ENCODE measurements at places on chromosomes 7 and 10.
A peak's percentile ranks its signal among the peaks of the same experiment; 100 is the strongest.

DNA sequence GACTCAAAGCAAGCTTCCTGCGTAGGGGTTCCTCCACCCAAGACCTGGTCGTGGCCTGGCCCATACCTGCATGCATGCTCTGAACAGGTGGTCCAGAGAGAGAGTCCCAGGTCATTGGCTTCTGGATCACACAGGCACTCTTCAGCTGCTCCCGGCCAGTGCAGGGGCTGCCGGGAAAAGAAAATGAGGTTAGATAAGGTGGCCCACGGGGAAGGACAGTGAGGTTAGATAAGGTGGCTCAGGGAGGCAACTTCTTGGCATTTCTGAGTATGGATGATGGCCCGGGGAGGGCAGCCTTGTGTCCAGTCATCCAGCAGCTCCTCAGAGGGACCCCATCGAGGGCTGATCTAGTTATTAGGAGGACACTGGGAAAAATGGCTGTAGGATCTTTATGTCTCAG is 87.4 kb downstream of the FRMPD2 start:
- no peak for DNase-seq

DNA sequence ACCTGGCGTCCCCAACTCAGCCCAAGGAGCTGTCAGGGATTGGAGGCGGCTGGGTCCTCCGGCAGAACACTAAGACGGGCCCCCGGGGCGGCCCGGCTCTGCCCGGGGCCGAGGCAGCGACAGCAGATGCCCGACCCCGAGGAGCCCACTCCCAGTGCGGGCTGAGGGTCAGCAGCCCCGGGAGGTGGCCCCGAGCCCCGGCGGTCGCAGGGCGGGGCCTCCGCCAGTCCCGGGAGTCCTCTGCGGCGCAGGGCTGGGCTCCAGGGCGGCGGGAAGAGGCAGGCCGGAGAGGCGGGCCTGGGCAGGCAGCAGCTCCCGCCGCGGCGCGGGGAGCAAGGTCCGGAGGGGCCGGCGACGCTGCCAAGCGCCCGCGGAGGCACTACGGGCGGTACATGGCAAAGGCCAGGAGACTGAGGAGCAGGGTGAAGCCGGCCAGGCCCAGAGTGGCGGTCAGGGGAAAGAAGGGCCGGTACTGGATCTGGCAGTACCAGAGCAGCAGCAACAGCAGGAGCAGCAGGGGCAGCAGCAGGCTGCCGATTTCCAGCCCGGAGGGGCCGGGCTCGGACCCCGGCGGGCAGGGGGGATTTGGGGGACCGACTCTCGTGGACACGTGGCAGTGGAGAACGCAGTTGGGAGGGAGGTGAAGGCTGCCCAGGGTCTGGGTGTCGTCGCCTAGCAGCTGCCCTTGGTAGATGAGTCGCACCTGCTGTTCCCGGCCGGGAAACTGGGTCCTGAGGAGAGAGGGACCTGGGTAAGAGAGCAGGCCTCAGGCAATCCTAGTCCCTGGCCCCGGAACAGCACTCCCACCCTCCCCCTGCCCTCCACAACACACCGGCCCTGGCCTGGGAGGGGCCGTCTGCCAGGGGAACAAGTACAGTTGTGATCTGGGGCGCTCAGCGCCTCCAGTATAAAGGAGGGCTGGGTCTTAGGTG is 827 bp upstream of the FASTK start:
- no peak for DNase-seq

GRCh38 chr10:22437620-22438588 is 92.6 kb downstream of the SPAG6 start:
- peak; percentile 29 for DNase-seq

DNA sequence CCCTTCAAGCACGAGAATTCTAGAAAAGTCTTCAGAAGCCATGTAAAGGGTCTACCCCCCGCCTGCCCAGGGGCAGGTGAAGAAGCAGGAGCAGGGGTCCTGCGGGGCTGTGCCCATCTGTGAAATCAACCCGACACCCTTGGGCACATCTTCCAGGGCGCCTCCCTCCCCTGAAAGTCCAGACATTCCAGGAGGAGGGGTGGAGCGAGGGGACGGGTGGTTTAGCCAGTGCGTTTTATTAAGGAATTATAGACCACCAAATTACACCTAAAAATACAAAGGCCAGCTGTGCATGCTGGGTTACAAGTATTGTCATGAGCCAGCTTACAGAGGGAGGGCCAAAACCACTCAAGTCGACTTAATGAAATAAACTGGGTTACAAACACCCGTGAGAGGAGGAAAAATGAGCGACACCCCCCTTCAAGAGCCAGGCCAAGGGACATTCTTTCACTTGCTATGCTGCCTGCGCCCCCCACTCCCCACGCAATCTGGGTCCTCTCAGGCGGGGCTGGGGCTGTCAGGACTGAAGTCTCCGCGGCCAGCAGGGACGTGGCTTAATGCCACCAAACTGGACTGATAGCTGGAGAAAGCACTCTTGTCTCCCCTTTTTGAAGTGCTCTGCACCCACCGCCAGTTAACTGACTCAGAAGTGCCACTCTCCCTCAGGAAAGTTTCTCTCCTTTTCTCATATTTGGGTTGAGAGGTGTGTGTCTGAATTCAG is 360.3 kb downstream of the FRMD4A start:
- DNase-seq = no peak

- DNase-seq = no peak
Measured at GRCh38 chr7:130087364-130087763, 17.0 kb downstream of the KLHDC10 start.

DNA sequence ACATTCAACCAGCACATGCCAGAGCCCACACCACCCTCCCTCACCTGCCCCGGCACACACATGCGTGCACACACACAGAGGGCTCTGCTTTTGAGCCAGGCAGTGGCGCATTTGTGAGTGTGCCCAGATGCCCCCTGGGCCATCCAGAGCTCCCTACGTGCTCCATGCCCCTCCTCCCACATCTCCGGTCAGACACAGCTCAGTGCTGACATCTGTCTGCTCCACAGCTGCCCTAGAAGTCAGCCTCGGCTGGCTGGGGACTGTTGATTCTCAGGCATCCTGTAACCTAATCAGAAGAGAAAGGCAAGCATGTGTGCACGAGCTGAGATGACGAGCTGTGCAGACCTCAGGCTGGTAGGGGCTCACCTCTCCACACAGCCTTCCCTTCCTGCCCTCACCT is 135.1 kb downstream of the ZMIZ1 start:
- no peak for DNase-seq

GRCh38 chr10:118370499-118370898 is 28.4 kb upstream of the FAM204A start:
- no peak for DNase-seq

DNA sequence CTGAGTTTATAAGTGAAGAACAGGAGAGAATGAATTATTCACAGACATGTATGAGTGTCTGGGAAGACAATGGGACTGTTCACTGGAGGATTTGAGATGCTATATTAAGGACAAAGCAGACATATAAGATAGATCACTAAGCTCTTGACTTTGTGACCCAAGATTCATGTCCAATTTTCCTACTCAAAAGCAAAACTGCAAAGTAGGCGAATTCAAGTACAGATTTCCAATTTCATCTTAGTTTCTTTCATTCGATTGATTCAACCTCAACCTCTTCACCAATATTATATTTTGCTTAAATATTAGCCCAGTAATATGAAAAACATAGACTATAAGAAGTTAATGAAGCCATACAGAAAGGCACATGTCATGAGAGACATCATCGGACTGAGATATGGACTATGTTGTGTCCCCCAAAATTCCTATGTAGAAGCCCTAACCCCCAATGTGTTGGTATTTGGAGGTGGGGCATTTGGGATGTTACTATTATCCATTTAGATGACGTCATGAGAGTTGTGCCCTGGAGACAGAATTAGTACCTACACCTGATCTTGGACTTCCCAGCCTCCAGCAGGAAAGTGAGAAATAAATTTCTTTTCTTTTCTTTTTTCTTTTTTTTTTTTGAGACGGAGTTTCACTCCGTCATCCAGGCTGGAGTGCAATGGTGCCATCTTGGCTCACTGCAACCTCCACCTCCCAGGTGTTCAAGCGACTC is 353.7 kb upstream of the AKR1E2 start:
- DNase-seq = no peak

GRCh38 chr7:102992938-102993717 is 80.3 kb downstream of the LRRC17 start:
- no peak for DNase-seq

Data from stimulated activated CD4-positive, alpha-beta T cell treated with anti-CD3 and anti-CD28 coated beads, Interleukin-4, amount 100 ng/mL, for 4 hours (primary cell).